Naive thymus-derived CD8-positive, alpha-beta T cell (primary cell): ENCODE measurements at places on chromosomes 2 and 18.

DNA sequence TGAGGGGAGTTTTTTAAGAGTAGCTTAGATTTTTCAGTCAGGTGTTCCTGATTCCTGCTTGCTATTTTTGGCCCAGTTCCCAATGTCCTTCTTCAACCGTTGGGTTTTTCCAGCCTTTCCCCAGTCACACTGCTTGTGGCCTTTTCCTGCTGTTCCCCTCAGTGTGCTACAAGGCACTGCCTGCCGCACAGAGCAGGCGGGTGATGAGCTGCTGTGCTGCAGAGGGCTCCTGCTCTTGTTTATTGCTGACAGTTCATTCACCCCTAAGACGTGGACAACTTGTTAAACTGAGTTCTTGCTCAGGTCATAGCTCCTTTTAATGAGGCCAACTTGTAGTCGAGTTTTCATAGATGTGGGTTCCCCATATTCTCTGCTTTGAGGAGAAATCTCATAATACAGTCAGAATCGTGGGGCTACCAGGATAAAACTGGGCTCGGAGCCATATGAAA, 20.6 kb downstream of the EIF4E2 start:
- no peak for DNase-seq

- peak; percentile 70 for DNase-seq
These were observed 17.0 kb upstream of the CD8A start for GRCh38 chr2:86807468-86808275.

- no peak for DNase-seq
These were observed 43.0 kb upstream of the ACKR3 start for GRCh38 chr2:236526455-236527158.

- no peak for DNase-seq
These were observed 40.5 kb upstream of the SALL3 start for GRCh38 chr18:78939105-78939504.

DNA sequence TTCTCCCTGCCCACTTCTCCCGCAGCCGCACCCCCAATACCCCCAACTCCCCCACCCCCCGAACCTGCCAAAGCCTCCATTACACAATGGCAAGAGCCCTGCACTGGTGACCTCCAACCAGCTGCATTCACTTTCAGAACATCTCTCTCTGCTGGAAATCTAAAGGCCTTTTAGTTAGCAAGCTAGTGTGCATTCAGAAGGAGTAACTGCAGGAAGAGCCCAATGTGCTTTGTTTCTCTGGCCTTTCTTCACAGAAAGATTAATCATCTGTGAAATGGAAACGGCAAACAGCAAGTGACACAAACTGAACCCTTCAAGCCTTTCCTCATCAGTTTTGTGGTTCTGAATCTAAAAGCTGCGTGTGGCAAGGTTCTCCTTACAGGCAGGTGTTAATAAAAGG, 124.2 kb downstream of the OLA1 start:
- no peak for DNase-seq

GRCh38 chr2:64349131-64349530, 104.8 kb upstream of the LGALSL start:
- no peak for DNase-seq

GRCh38 chr2:9919512-9919911, 32.0 kb upstream of the GRHL1 start:
- no peak for DNase-seq

- peak; percentile 53 for DNase-seq
These were observed 66.8 kb downstream of the HNRNPLL start for GRCh38 chr2:38535744-38536506.

GRCh38 chr2:20184067-20184938, 40.6 kb downstream of the SDC1 start:
- DNase-seq, result no peak

DNA sequence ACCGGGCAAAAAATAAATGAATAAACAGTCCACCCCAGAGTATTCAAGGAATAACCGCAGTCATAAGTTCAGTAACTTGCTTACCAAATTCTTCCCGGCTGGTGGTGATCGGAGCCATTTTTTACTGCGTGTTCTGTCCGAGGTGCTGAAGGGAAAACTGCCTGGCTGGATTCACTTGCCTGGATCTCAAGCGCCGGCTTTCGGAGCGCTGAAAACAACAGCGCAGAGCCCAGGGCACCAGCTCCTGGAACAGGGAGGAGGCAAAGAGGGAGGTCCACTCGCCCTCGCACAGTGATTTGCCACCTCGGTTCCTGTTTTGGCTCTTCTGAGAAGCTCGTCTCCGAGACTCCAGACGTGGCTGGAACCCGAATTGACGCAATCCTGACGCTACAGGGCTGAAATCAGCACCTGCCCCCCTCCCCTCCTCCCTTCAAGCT, at the start of gene SYT4:
Gene SYT4, minus strand, starts transcription at position 327 of the 437 bp plus-strand sequence. Its CDS starts 209 bp downstream, at position 118.
- DNase-seq, result no peak

- DNase-seq, result no peak
These were observed 18.9 kb downstream of the ADRA2B start for GRCh38 chr2:96097441-96097840.

GRCh38 chr2:151670846-151671597, 63.3 kb downstream of the NEB start:
- no peak for DNase-seq

- DNase-seq, result no peak
These were observed 12.6 kb upstream of the CHN1 start for GRCh38 chr2:175017618-175018414.

- no peak for DNase-seq
These were observed 1.6 kb upstream of the ZNF385B start for GRCh38 chr2:179862898-179863458.

DNA sequence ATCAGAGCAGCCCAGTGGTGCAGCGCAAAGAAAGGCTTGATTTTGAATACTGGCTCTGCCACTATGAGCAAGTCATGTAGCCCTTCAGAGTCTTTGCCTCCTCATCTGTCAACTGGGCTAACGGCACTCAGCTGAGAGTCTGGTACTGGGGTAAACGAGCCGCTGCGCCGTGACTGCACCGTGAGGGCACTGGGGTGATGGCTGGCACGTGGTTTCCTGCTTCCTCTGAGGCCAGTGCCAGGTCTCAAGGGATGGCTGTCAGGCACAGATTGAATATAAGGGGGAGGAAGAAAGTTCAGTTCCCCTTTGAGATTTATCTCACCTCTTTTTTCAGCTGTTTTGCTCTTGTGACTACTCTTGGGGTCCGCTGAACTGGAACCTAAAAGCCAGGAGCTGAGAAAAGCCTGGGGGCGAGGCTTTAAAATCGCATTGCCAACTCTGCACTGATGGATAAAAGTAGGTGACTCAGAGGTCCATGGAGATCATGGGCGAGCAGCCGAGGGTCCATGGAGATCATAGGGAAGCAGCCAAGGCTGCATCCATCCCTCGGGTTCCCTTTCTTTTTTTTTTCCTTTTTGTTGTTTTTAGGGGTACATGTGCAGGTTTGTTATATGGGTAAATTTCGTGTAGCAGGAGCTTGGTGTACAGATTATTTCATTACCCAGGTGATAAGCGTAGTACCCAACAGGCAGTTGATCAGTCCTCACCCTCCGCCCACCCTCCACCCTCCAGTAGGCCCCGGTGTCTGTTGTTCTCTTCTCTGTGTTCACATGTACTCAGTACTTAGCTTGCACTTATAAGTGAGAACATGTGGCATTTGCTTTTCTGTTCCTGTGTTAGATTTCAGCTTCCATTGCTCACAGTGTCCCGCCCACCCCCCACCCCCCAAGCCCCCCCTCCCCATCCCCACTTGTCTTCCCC, 114.3 kb downstream of the SPP2 start:
- peak; percentile 67 for DNase-seq

GRCh38 chr2:36659872-36660312, 36.6 kb upstream of the VIT start:
- no peak for DNase-seq

DNA sequence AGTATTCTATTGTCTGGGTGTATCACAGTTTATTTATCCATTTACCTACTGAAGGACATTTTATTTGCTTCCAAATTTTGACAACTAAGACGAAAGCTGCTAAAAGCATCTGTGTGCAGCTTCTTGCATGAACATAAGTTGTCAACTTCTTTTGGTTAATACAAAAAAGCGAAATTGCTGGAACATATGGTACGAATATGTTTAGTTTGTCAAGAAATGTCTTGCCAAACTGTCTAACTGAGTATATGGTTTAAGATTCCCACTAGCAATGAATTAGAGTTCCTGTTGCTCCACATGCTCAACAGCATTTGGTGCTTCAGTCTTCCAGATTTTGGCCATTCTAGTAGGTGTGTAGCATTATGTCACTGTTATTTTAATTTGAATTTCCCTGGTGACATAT, 372.3 kb upstream of the NRXN1 start:
- DNase-seq, result no peak

GRCh38 chr2:210965472-210965871, 409.1 kb downstream of the CPS1 start:
- DNase-seq, result no peak

GRCh38 chr2:101063352-101064124, 61.4 kb downstream of the RPL31 start:
- no peak for DNase-seq

- DNase-seq, result no peak
These were observed 94.3 kb downstream of the RNF144A start for GRCh38 chr2:7011356-7012083.

- DNase-seq, result no peak
These were observed 137.6 kb downstream of the UPP2 start for GRCh38 chr2:158239271-158239670.

DNA sequence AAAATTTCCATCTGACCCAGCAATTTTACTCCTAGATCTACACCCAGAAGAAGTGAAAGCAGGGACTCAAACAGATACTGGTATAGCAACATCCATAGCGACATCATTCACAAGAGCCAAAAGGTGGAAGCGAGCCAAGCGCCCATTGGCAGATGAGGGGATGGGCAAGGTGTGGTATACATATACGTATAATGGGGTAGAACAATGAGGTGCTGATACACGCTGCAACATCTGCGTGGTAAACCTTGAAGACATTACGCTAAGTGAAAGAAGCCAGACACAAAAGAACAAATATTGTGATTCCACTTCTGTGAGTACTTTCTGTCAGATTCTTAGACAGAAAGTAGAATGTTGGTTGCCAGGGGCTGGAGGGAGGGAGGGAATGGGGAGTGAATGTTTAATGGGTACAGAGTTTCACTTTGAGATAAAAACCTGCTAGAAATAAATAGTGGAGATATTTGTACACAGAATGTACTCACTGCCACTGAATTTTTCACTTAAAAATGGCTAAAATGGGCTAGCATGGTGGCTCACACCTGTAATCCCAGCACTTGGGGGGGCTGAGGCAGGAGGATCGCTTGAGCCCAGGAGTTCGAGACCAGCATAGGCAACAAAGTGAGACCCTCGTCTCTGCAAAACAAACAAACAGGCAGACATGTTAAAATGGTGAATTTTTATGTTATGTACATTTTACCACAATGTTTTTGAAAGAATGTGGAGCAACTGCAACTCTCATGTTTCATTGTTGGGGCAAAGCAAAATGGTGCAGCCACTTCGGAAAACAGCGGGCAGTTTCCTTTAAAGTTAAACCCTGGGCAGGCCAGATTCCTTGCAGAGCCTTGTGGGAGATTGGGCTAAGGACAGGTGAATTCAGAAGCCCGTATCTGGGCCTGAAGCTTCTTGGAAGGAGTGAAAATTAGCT, 103.4 kb upstream of the MYCN start:
- DNase-seq, result no peak

DNA sequence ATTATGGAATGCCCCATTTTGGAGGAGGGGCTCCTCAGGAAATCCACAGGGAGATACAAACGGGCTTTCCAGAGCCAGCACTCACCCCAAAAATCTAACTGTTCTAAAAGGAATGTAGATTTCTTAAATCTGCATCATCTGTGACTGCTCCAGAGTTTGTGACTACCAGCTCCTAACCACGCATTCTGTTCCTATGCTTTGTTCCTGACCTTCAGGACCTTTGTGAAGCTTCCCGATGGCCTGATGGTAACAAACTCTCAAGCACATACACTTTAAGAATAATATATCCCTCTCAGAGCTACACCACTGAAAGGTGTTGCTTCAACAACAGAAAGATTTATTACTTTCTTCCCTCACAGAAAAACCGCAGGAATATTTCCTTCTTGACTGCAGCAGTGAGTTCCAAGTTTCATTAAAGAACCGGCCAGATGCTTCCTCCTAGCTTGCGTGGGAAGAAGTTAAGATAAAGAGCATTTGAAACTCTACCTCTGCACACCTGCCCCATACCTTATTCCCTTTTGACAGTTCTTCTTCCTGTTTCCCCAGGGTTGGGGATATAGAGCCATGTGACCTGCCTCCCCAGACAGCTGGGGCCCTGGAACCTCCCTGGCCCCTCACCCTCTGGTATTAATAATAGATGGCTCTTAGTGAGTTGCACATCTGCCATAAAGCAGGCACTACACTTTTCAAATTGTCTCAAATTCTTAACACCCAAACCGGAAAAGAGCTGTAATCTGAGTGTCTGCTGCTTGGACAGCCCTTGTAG, 40.2 kb upstream of the EML4 start:
- DNase-seq, result no peak

DNA sequence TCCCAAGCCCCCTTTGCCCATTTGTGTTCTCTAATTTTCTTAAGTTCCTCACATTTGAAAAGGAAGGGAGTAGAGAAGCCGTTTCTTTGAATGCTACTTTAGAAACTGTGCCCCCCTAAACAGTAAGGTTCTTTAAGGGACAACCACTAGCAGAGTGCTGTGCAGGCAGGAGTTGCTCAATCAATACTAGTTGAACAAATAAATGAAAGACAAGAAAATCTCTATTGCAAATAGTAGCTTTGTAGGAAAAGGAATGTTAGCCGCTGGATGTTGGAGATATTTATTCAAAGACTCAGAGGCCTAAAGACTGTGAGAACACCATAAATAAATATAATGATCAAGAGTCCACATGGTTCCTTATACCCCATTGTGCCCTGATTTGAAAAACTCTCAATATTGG, 119.8 kb upstream of the SMAD7 start:
- no peak for DNase-seq

DNA sequence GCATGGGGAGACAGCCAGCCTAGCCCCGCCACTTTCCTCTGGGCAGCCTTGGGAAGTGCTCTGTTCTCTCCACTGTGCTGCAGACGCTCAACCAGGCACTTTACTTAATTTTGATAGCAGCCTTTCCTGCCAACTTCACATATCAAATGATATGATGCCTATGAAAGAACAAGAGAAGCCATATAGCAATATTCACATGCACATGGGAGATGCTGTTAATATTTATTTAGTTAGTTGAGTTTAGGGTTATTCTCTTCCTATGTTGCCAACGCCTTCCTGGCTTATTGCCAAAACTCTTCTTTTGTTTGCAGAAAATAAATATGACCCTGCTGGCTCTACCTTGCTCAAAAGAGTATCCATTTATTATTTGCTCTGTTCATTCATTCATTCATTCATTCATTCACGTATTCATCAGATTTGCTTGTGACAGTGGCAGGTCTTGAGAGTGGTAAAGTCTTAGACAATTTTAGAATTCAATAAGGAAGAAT, 99.3 kb downstream of the GATA6 start:
- DNase-seq, result no peak

- no peak for DNase-seq
These were observed 103.5 kb upstream of the NOSTRIN start for GRCh38 chr2:168698969-168699368.

GRCh38 chr18:27887287-27887686, 289.6 kb downstream of the CDH2 start:
- DNase-seq, result no peak

- DNase-seq, result no peak
These were observed 786.4 kb downstream of the RNF144A start for GRCh38 chr2:7703543-7704144.
